ENCODE measurements at places on chromosomes 5 and 9.

DNA sequence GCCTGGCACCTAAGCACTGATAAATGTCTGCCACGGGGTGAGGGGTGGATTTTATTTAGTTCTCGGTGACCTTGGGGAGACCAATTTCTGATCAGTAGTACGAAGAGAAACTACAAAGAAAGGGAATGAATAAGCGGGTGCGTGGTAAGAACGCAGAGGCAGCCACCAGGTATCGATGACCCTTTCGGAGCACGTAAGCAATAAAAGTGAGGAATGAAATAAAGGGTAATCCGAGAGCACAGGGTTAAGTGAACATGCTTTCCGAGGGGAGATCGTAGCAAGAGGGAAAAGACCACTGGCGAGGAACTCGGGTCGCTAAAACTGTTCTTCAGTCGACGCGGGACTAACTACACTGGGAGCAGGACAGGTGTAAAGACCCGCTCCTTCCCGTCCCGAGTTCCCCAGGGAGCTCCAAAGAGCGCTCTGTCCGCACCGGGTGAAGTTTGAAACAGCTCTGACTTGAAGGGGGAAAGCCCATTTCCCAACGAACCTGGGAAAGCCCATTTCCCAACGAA is 1.1 kb downstream of the ELOVL7 start:
- DNase-seq: peak; percentile 24

DNA sequence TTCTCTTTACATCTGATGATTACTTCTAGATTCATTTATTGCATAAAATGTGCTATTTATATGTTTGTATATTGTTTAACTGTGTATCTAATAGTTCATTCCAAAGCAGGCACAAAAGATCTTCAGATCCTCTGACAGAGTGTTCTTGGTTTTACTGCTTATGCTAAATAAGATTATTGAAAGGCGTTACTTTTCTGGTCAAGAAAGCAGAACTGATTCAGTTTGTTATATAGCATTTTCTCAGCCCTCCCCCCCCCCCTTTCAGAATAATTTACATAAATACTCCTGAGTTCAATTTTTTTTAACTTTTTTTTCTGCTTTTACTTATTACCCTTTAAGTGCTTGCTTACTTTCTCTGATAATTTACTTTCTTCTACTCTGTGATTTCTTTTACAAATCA is 15.4 kb downstream of the CDC42SE2 start:
- no peak for DNase-seq

DNA sequence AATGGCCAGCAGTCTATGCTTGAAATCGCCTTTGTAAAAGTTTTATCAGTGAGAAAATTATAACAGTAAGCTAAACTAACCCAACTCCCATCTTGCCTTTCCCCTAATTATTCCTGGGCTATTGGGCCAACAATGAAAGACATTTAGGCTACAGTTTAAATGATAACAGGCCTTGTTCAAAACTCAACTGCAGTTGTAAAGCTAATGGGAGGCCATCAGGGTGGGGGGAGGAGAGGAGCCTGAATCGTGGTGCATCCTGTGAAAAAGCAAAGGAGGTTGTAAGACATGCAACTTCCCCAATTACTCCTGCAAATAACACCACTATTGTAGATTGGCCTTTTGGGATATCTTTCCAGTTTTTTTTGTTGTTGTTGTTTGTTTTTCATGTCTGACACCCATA is 53.8 kb downstream of the ACTL7B start:
- no peak for DNase-seq

DNA sequence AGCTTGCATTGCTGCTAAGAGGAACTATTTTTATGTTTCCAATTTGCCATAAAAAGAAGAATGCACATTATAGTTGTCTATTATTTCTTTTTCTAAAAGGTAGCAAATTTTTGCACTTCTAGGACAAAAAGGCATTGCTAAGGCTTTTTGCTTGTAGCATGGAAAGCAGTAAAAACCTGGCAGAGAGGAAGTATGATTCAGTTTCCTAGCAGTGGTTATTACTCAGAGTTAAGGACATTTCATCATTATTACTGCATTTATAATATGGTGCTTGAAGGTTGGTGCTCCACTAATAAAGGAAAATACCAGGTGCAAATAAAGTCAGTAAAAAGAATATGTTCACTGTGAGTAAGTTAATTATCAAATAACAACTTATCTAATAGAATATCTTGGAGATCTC is 179.8 kb upstream of the PLPPR1 start:
- no peak for DNase-seq

DNA sequence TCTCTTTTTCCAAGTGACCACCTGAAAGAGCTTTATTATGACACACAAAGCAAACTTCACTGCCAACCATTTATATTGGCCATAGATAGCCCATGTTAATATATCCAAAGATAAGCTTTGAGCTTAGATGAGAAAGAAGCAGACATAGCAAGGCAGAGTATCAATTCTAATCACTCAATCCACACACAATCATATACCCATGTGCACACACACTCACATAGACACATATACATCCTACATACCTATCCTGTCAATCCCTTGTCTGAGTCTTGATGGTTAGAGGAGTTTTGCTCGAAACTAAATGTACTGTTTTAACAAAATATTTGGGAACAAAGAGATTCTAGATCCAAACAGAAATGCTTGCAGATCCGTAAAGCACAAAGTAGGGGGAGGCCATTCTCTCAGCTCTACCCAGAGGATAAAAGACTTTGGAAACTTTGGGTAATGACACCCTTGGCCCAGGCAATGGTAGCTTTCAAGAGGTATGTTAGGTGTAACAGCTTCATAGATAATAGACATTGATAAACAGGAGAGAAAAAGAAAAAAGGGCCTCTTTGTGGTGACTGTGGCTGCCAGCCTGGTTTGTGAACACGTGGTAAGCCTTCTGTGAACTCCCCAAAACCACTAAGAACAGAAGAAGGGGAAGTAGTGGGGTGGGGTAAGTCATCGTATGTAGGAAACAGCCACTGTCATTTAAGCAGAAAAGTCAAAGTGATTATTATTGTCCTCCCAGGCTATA is 121.6 kb downstream of the TLR4 start:
- DNase-seq: no peak
